ENCODE measurements at places on chromosomes 6 and 20. TPM values are rescaled to one million over a fixed set of nuclear protein-coding genes. Genes with fewer than 3 reads are reported as not detected.

The CRISP2 gene
- total RNA-seq, result not detected

The SDC4 gene
- total RNA-seq, result 0.45 TPM

- no peak for DNase-seq
Measured at GRCh38 chr6:105066233-105066632, 109.3 kb downstream of the LIN28B start.

DNA sequence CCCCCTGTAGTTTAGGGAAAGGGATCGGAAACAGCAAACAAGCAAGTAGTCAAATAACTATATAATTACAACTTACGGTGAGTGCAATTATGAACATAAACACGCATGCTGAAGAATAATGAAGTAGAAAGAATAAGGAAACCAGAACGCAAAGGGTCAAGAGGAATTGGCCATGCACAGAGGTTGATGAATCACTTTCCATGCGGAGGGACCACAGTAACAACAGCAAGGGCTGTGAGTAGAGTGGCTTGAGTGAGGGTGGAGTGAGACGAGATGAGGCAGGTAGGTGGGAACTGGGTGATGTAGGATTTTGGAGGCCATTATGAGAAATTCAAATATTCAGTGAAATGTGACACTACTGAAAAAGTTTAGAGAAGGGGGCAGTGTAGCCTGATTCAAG lies 112.2 kb upstream of the LAMP5 start:
- DNase-seq, result no peak

- no peak for DNase-seq
Measured at GRCh38 chr6:70813885-70814284, 143.0 kb downstream of the B3GAT2 start.

Data from natural killer cell (primary cell).